ENCODE measurements at places on chromosomes 6 and 20. TPM values are rescaled to one million over a fixed set of nuclear protein-coding genes. Genes with fewer than 3 reads are reported as not detected.
A peak's percentile ranks its signal among the peaks of the same experiment; 100 is the strongest.

Gene MYLIP
- 55.1 TPM for total RNA-seq

Gene RAD21L1
- not detected for total RNA-seq

GRCh38 chr20:834151-834746 is 734 bp downstream of the FAM110A start:
- DNase-seq: no peak

Gene HNF4A
- not detected for total RNA-seq

DNA sequence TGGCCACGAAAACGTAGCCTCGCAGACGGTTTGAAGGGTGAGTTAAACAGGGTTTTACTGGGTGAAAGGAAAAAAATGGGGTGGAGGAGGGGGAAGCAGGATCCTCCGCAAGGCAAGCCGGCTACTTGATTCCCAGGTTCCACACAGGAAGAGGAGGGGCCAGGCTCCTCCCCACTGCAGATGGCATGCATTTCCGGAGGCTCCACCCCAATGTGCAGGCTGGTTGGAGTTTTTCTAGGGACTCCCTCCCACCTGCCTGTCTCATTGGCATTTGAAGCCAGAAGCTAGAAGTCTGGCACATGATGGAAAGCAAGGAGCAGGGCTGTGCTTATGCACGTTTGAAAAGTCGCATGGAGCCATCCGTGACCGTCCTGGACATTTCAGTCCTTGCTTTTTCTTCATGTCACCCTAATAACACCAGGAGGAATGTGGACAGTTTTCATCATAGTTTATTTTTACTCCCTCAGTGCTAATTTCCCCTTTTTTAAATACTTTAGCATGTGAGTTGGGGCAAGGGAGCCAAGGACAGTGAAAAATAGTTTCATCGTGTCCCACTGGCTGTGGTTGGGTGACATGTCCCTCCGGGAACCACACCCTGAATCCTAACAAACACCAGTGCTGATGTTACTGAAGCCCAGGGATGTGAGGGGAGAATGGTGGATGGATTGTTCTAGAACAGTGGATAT is 100.1 kb upstream of the INSM1 start:
- DNase-seq: no peak

GRCh38 chr20:64083378-64083803 is 807 bp downstream of the LKAAEAR1 start:
- peak; percentile 92 for DNase-seq
